ENCODE measurements at places on chromosomes 1 and 21.

GRCh38 chr1:37673920-37674319 lies 18.4 kb upstream of the CDCA8 start:
- DNase-seq = no peak

- DNase-seq = no peak
Observed at GRCh38 chr1:221908573-221908972, 166.7 kb upstream of the DUSP10 start.

- DNase-seq = no peak
Observed at GRCh38 chr1:204545881-204546280, 29.7 kb downstream of the MDM4 start.

- DNase-seq = no peak
Observed at GRCh38 chr1:100277866-100278265, 11.8 kb downstream of the RTCA start.

DNA sequence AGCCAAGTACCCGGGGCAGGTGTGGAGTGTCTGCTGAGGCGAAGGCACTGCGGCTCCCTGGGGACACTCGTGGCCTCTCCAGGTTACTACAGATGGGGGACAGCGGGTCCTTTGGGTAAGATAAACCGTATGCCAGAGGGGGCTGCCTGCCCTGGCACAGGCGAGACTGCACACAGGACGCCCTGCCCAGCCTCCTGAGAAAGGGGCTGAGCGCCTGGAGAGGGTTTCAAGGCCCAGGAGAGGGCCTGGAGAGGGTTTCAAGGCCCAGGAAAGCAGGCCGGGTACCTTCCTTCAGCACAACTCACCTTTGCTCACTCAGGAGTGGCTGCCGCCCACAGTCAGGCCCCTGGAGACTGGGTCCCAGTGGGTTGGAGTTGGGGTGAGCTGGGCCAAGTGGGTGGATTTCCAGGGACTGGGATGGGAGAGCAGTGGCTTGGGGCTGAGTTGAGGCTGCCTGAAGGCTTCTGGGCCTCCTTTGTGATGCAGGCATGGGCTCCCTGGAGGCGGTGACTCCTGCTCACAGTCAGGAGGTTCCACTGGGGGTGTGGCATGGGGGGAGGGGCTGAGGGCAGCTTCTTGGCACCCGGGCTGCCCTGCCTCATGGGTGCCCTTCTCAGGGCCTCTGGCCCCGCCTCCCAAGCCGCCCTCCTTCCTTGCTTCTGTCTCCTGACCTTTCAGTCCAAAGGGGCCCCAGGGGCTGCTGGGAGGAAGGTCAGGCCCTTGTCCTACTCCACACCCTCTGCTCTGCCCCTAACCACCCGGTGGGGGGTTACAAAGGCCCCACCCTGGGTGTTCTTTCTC lies at the start of gene MMEL1:
Gene MMEL1 (minus strand): TSS at position 456 of the 801 bp plus-strand sequence. CDS start 3,532 bp downstream, outside the sequence.
- DNase-seq = no peak

DNA sequence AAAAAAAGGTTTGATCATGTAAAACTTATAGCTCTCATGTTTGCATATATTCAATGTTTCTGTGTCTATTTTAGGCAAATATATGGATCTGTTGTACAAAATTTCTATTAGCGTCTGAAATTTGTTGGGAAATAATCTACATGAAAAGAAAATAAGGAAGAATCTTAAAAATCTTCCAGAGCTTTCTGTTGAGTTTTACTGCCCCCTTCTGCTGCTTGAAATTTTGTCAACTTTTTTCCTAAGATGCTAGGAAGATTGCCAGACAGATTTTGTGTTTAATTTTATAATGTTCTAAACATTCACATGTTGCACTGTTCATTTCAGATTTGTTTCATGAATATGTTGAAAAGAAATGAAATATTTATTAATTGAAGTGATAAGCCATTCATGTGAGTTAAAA lies 2.5 kb upstream of the PTGS2 start:
- no peak for DNase-seq

- DNase-seq = no peak
Observed at GRCh38 chr1:25006770-25007169, 76.7 kb upstream of the RUNX3 start.
